Epithelial cell of proximal tubule (primary cell): ENCODE measurements at places on chromosomes 2 and 18. TPM values are rescaled to one million over a fixed set of nuclear protein-coding genes. Genes with fewer than 3 reads are reported as not detected.

RFTN2 gene
- total RNA-seq = not detected in 2 replicates

NGEF gene
- 4.2 and 8.6 TPM in 2 replicates for total RNA-seq

FAM98A gene
- 20.4 and 93.6 TPM in 2 replicates for total RNA-seq

C2orf78 gene
- not detected in 2 replicates for total RNA-seq

STAT4 gene
- total RNA-seq = 0.72 and 1.6 TPM in 2 replicates

SFT2D3 gene
- 5.7 and 6.7 TPM in 2 replicates for total RNA-seq

SERPINB12 gene
- total RNA-seq = not detected in 2 replicates

DNAH7 gene
- total RNA-seq = 0.06 and 0.29 TPM in 2 replicates
